CD4-positive, alpha-beta T cell treated with Interferon alpha-2 for 1 hour (primary cell): ENCODE measurements at places on chromosomes 7 and 10.

- peak; percentile 4 for DNase-seq
These were observed 135.9 kb downstream of the CUX1 start for GRCh38 chr7:101953248-101953819.

GRCh38 chr10:73899423-73899822, 11.5 kb upstream of the PLAU start:
- DNase-seq = no peak

- DNase-seq = no peak
These were observed 10.5 kb upstream of the CRPPA start for GRCh38 chr7:16431646-16432424.

- DNase-seq = no peak
These were observed 21.3 kb upstream of the KPNA7 start for GRCh38 chr7:99229234-99229633.
